CD4-positive, alpha-beta T cell treated with Interleukin-4 for 4 hours (primary cell): ENCODE measurements at places on chromosomes 6 and 20.

DNA sequence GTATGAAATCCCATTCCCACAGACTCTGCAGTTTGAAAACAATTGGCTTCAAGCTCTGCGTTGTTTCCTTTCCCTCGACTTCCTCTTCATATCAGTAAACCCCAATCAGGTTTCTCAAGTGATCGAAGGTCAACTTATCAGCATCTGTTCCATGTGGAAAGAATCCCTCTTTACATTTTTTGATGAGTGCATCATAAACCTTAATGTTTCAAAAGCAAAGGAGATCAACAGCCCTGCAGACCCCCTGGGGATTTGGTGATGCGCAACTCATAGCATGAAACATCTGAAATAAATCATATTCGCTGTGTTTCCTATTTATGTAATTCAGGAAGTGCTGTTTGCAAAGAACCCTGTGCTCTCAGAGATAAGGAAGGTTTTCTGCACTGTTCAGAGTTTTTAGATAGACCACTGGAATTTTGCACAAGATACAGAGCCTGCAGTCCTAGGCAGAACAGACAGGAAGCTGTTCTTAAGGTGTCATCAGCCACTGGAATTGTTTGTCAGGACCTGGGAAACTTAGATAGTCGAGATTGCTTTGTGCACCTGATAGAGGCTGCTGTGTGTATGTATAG is 216.0 kb downstream of the HIVEP2 start:
- DNase-seq: no peak

- DNase-seq: no peak
Observed at GRCh38 chr20:34729416-34729815, 25.3 kb downstream of the TP53INP2 start.

GRCh38 chr20:48930035-48930434 is 8.5 kb downstream of the ARFGEF2 start:
- no peak for DNase-seq

GRCh38 chr6:20098267-20098876 is 113.9 kb downstream of the MBOAT1 start:
- DNase-seq: no peak

GRCh38 chr20:61263084-61263695 is 11.1 kb downstream of the CDH4 start:
- peak; percentile 12 for DNase-seq

- no peak for DNase-seq
Observed at GRCh38 chr20:57749869-57750268, 40.1 kb upstream of the PMEPA1 start.

- DNase-seq: peak; percentile 68
Observed at GRCh38 chr6:32692019-32692418, 25.6 kb upstream of the HLA-DQB1 start.

DNA sequence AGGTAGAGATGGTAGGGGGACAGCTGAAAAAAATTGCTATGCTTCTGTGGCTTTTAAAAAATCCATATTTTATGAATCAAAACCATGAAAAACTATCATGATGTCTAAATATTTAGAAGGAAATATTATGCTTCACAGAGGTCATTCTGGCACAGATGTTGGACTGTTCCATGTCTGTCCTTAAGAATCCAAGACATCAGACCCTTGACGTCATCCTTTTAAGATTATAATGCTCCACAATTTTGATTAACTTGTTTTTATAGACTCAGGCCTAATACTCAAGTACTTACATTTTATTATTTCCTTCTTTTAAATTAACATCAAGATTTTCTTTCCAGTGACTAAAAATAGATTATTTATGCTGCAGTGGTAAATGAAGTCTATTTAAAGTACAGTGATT is 29.7 kb downstream of the FILIP1 start:
- DNase-seq: no peak

- DNase-seq: peak; percentile 70
Observed at GRCh38 chr6:27472182-27472616, 706 bp downstream of the ZNF184 start.

- DNase-seq: peak; percentile 41
Observed at GRCh38 chr6:105601541-105602236, 198.8 kb upstream of the PREP start.

GRCh38 chr6:11278207-11278559 is 45.7 kb upstream of the NEDD9 start:
- DNase-seq: peak; percentile 54

DNA sequence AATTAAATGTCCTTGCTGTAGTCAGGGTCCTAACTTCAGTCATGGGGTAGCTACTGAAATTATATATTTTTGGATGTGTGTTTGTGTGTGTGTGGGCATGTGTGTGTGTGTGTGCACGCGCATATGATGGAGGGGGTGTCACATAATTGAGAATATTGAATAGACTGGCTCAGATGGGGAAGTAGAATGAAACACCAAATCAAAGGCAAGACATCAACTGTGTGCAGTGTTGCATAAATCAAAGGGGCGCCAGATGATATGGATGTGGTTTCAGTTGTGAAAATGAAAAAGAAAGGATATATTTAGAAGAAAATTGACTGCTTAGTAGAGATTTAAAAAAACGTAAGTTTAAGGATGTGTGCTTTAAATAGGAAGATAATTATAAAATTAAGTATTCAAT is 144.2 kb upstream of the CEP162 start:
- no peak for DNase-seq

DNA sequence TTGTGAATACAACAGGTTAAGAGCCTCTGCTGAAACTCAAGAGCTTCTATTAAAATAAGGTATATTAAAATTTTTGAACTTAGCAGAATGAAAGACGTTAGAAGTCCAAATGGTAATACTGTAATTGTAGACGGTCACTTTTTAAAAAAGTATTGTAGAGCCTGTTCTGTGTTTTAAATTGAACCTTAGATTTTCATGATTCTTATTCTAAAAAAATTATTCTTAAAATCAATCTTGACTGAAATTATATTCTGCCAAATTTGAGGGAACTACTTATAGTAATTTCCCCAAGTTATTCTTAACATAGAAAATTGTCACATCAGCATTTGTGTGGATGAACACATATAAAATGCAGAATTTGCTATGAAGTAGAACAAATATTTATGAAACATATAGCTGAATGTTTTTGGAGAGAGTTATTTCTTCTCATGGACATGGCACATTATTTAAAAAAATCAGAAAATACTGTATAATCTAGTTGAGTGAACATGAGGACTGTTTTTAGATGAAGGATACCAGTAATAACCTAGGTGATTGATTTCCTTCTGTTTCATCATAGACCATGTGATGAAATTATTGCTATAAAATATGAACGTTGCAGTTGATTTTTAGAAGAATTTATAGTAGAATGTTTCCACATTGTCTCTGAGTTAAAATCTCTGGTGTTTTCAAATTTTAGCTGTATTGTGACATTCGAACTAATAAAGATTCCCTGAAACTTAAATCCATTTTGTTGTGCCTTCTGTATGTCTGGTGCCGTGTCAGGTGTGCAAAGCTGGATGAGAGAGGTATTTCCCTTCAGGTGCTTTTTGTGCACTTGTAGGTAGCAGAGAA is 2.8 kb downstream of the TBPL1 start:
- no peak for DNase-seq

DNA sequence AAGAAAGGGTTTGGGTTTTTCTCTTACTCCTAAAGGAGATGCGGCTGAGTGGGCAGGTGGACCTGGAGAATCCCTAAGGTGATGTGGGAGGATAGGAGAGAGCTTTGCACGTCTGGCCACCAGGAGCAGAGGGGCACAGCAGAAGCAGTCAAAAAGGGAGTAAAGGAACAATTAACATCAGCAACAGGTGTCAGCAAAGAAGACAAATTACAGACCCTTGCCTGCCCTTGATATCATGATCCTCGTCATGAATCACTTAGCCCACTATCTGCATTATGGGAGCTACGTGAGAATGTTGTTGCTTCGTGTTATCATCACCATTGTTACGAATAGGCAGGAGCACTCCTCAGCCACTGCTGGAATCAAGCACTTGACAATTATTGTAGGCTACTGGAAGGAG is 25.5 kb upstream of the ARG1 start:
- DNase-seq: no peak

GRCh38 chr20:39876976-39877635 is 811.9 kb downstream of the MAFB start:
- no peak for DNase-seq

GRCh38 chr6:24931718-24932691 is 3.8 kb downstream of the RIPOR2 start:
- peak; percentile 80 for DNase-seq

GRCh38 chr6:85078058-85078457 is 313.7 kb upstream of the TBX18 start:
- no peak for DNase-seq

DNA sequence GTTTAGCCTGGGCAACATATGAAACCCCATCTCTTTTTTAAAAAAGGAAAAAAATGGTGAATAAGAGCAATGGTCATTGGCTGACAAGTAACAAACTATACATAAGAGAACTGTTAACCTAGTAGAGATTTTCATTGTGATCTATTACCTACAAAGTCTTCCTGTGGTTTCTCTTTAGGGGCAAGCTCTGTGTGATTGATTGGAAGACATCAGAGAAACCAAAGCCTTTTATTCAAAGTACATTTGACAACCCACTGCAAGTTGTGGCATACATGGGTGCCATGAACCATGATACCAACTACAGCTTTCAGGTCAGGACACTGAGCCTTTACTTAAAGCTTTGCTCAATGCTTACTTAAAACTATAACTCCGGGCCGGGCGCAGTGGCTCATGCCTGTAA is 19.2 kb downstream of the MGME1 start:
- no peak for DNase-seq

DNA sequence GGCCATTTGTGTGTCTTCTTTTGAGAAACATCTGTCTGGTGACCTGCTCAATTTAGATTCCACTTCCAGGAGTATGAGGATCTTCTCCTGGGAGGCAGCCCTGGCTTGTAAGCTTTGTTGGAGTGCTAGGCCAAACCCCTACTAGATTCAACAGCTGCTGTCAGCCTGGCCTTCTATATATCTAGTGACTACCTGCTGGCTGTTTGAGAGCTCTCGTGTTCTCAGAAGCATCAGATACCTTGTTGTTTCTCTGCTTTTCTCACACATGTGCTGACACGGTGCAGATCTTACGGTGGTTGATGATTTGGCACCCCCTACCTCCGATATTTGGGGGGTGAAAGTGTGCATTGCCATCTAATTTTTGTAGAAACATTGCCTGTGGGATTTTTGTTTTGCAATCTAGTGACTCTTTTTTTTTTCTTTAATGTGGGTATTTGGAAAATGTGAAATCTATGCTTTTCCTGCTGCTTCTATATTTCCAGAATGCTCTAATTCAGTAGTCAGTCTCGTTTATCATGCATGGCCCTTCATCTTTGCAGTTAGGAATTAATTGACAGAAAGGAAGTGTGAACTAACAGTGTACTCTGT is 4.7 kb downstream of the CCN2 start:
- DNase-seq: no peak

DNA sequence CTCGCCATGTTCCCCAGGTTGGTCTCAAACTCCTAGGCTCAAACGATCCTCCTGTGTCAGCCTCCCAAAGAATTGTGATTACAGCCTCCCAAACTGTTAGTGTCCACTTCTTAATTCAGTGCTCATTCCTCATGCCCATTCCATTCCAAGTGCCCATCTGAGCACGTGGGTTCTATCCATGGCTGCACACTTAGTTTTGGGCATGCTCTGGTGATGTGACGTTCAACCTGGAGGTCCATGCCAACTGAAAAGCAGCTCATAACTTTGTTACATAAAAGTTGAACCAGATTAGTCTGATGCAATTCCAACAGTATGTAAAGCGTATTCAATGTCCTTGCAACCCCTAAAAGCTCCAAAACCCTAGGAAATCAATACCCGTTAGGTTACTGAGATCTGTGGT is 11.5 kb downstream of the SNX9 start:
- no peak for DNase-seq

DNA sequence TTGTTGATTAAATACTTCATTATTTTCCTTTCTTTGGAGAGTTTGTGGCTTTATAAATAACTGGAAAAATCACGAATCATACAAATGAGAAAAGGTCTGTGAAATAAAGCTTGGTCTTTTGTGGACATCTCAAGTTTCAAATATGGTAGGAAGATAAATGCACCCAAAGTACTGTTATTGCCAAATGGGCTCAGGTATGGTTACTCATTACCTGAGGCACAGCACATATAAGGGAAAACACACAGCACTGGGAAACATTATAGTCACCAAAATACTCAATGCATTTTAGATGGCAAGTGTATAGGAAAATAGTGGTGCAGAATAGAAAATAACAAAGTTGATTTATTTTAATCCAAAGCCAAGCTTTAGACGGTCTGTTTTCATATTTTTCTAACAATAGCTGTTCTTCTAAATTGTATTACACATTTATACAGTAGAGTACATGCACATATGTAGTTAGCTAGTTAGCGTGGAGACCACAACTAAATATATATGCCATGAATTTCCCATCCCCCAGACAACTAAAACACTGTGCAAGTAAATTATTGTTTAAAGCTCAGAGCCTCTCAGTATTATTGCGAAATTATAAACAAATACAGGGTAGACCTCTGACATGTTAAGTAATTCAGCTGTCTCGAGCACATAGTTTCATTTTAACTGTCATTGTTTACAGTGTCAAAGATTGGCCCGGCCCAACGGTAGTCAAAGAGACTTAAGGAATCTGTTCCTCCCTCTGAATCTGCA is 336.0 kb downstream of the SYNE1 start:
- no peak for DNase-seq
